Liver (tissue), 10 donors: ENCODE measurements at places on chromosomes 7 and 10. TPM values are rescaled to one million over a fixed set of nuclear protein-coding genes. Genes with fewer than 3 reads are reported as not detected.
A peak's percentile ranks its signal among the peaks of the same experiment; 100 is the strongest.

DNA sequence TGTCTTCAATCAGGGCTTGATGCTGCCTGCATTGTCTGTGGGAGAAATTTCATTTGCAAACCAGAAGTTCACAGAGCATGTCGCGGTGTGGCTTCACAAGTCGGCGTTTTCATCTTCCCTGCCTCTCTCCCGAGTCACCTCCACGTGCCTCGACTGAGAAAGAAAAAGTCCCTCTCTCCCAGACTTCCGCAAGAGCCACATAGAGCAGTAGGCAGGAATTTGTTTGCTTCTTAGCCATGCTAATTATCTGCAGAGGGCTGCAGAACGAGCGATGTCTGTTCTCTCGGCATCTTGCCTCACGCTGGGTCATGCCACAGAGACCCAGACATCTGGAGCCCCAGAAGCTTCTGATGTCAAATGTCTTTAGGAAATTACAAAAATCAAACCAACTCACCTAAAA is 272.2 kb downstream of the TCF7L2 start:
- H3K4me3 ChIP-seq, result no peak overlapping the region
- H3K36me3 ChIP-seq, result no peaks in the 10 kb centered on the region

GRCh38 chr7:12269100-12269895 is 58.2 kb downstream of the TMEM106B start:
- H3K4me1 ChIP-seq, result no peaks in the 10 kb centered on the region
- no peak for DNase-seq
- H3K4me3 ChIP-seq, result no peak overlapping the region
- no peaks in the 10 kb centered on the region for H3K36me3 ChIP-seq
- no peak overlapping the region for H3K27ac ChIP-seq
- H3K27me3 ChIP-seq, result no peaks in the 10 kb centered on the region

DNA sequence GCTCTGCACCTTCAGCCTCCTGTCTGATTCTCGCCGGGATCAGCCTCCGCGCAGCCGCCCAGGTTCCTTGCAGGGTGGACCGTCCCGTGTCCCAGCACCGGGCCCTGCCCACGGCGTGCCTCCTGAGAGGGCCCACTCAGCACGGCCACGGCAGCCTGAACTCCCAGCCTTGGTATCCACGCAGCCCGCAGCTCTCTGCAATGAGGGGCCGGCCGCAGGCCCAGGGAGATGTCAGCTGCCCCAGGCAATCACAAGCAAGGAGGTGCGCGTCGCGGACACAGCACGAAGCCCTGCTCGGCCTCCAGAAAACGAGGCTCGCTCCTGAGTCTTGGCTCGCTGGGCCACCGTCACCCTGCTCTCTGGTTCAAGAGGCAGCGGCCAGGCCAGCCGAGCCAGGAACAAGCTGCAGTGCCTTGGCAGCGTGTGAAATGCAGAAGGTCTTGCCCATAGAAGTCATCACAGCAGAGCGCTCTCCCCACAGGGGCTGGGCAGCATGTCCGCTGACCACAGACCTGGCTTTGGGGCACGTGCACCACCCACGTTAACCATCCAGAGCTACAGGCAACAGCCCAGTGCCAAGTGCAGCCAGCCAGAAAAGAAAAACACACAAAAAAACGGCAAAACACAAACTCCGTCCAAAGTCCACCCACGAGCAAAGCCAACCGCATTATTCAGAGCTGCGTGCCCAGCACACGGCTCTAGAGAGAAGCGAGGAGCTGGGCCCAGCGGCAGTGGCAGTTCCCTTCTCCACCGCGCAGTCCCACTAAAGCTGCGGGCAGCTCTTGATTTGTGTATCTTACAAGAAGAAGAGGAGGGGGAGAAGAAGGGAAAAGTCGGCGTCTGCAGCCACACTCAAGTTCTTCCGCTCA is 13.9 kb downstream of the GPER1 start:
- no peaks in the 10 kb centered on the region for H3K36me3 ChIP-seq
- H3K4me1 ChIP-seq, result peaks cover 35% of the 10 kb centered on the region
- no peak overlapping the region for H3K4me3 ChIP-seq
- no peaks in the 10 kb centered on the region for H3K27me3 ChIP-seq
- H3K27ac ChIP-seq, result peak overlapping the region; percentile 93
- no peak for DNase-seq

DNA sequence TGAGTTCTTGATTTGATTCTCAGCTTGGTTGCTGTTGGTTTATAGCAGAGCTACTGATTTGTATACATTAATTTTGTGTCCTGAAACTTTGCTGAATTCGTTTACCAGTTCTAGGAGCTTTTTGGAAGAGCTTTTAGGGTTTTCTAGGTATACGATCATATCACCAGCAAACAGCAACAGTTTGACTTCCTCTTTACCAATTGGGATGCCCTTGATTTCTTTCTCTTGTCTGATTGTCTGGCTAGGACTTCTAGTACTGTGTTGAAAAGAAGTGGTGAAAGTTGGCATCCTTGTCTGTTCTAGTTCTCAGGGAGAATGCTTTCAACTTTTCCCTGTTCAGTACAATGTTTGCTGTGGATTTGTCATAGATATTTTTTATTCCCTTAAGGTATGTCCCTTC is 86.2 kb downstream of the PLXDC2 start:
- no peak for DNase-seq
- no peaks in the 10 kb centered on the region for H3K36me3 ChIP-seq
- H3K27me3 ChIP-seq, result no peaks in the 10 kb centered on the region
- H3K4me3 ChIP-seq, result no peak overlapping the region

GRCh38 chr7:98222533-98223195 is 11.4 kb downstream of the BHLHA15 start:
- H3K27me3 ChIP-seq, result no peaks in the 10 kb centered on the region
- H3K4me1 ChIP-seq, result no peaks in the 10 kb centered on the region
- no peak overlapping the region for H3K27ac ChIP-seq
- H3K36me3 ChIP-seq, result peaks cover 2% of the 10 kb centered on the region

- H3K36me3 ChIP-seq, result no peaks in the 10 kb centered on the region
- H3K4me3 ChIP-seq, result no peak overlapping the region
- no peak overlapping the region for H3K27ac ChIP-seq
- no peaks in the 10 kb centered on the region for H3K4me1 ChIP-seq
- H3K27me3 ChIP-seq, result no peaks in the 10 kb centered on the region
Measured at GRCh38 chr10:78952030-78952429, 116.7 kb upstream of the ZMIZ1 start.

DNA sequence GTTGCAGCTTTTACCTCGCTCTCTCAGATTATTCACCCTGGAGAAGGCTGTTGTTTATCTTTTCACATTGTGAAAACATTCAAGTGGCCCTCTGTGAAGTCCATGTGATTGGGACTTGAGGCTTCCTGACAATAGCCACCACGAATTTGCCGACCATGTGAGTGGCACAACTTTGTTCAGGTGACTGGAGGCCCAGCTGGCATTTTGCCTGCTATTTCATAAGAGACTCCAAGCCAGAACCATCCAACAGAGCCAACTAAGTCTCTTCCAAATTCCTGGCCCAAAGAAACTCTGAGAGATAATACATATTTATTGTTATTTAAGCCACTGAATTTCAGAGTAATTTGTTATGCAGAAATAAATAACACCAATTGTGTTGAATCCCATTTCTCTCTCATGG is 38.2 kb upstream of the CCSER2 start:
- no peaks in the 10 kb centered on the region for H3K27me3 ChIP-seq
- H3K27ac ChIP-seq, result no peak overlapping the region
- no peak for DNase-seq
- no peaks in the 10 kb centered on the region for H3K4me1 ChIP-seq

DNA sequence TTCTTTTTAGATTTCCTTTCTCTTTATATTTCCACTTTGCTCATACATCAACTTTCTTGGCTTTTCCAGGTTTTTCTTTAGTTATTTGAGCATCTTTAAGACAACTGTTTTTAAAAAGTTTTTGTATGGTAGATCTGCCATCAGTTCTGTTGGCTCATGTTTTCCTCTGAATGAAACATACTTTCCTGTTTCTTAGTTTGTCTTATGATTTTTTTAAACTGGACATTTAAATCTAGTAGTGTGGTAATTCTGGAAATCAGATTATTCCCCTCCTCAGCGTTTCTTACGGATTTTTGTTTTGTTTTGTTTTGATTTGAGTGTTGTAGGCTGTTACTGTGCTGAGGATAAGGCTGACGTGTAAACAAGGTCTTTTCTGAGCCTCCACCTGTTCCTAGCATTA is 33.8 kb upstream of the ITGB8 start:
- H3K27me3 ChIP-seq, result no peaks in the 10 kb centered on the region
- H3K27ac ChIP-seq, result no peak overlapping the region
- H3K4me1 ChIP-seq, result no peaks in the 10 kb centered on the region
- no peak for DNase-seq
- no peak overlapping the region for H3K4me3 ChIP-seq

- no peak for DNase-seq
- H3K36me3 ChIP-seq, result no peaks in the 10 kb centered on the region
- H3K4me1 ChIP-seq, result peaks cover 3% of the 10 kb centered on the region
- no peaks in the 10 kb centered on the region for H3K27me3 ChIP-seq
- H3K4me3 ChIP-seq, result peak overlapping the region; percentile 86
Measured at GRCh38 chr7:87151729-87152111, 533 bp upstream of the DMTF1 start.

DNA sequence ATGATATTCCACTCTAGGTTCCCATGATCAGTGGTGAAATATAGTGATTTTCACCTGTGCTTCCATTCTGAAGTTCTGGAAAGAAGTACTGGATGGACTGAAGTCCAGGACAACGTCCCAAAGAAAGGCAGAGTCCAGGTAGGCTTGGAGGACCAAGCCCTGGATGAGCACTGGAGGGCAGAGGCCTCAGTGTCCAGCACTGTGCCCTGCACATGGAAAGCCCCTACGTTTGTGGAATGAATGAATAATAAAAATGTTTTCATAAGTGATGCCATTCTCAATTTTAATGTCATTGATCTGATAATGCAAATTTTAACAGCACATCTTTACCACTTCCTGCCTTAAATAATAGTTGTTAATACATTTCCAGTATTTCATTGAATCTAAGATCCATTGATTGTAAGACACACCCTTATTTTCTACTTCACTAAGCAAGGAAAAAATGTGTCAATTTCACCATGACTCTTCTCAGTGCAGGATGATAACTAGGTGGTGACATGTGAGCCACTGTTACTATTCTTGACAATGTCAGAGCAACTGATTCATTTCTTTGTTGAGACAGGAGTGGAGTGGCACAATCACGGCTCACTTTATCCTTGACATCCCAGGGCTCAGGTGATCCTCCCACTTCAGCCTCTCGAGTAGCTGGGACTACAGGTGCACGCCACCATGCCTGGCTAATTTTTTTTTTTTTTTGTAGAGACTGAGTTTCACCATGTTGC is 35.2 kb downstream of the ZNF783 start:
- H3K27me3 ChIP-seq, result no peaks in the 10 kb centered on the region
- DNase-seq, result no peak

GRCh38 chr7:127107601-127108007 is 145.1 kb downstream of the GRM8 start:
- no peaks in the 10 kb centered on the region for H3K36me3 ChIP-seq
- no peaks in the 10 kb centered on the region for H3K4me1 ChIP-seq
- DNase-seq, result peak; percentile 40
- H3K27ac ChIP-seq, result no peak overlapping the region

DNA sequence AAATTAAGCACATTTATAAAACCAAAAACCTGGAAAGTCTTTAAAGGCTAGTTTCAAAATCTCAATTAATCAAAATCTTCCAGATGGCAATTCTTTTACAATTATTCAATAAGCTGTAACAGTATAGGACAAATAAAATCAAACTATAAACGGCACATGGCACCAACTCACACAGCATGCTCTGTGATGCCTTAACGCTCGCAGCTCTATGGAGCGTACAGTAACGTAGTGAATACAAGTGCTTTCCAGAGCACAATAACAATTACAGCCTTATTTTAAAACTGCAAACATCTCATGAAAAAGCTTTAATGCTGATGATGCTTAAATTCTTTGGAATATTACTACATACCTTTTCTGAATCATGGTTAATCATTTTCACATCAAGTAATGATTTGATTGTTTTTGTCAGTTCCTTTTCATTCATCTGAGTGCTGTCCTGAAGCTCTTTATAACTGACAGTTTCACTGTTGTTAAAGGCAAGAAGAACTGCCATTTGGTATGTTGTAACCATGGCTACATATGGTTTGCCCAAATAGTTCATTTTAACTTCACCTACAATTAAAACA is 74.2 kb downstream of the CUL2 start:
- DNase-seq, result no peak
- H3K27me3 ChIP-seq, result no peaks in the 10 kb centered on the region
- peaks cover 25% of the 10 kb centered on the region for H3K36me3 ChIP-seq
- H3K27ac ChIP-seq, result no peak overlapping the region
- no peaks in the 10 kb centered on the region for H3K4me1 ChIP-seq

DNA sequence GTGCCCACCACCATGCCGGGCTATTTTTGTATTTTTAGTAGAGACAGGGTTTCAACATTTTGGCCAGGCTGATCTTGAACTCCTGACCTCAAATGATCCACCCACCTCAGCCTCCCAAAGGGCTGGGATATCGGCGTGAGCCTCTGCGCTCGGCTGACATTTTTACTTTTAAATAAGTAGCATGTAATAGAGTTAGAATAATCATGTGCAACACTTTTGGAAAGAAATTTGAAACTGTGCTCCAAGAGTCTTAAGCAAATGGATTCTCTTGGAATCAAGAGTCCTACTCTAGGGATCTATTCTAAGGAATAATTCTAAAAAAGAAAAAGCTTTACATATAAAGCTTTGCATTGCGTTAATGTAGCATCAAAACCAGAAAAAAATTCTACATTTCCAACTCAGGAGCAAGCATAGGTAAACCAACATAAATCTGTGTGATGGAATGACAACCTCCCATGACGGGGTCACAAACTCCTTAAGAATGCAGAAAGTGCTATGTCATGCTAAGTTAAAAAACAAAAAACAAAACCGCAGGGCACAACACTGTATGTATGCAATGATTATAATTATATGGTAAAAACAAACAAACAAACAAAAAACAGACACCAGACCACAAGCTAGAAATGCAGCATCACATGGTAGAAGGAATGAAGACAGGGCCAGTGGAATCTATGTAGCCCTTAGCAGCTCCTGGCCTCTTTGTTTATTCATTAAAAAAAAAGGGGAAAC is 98.7 kb downstream of the RNF216 start:
- DNase-seq, result no peak
- H3K27ac ChIP-seq, result no peak overlapping the region
- H3K27me3 ChIP-seq, result no peaks in the 10 kb centered on the region
- no peak overlapping the region for H3K4me3 ChIP-seq

GRCh38 chr10:58457761-58458616 is 54.7 kb upstream of the BICC1 start:
- H3K4me3 ChIP-seq, result no peak overlapping the region
- no peak for DNase-seq
- no peaks in the 10 kb centered on the region for H3K27me3 ChIP-seq
- no peaks in the 10 kb centered on the region for H3K4me1 ChIP-seq
- H3K36me3 ChIP-seq, result no peaks in the 10 kb centered on the region

- H3K27me3 ChIP-seq, result peaks cover 16% of the 10 kb centered on the region
- DNase-seq, result no peak
- H3K36me3 ChIP-seq, result no peaks in the 10 kb centered on the region
- no peaks in the 10 kb centered on the region for H3K4me1 ChIP-seq
- H3K4me3 ChIP-seq, result no peak overlapping the region
Measured at GRCh38 chr10:100858747-100859483, 53.8 kb upstream of the SLF2 start.

ABCA13 gene
- polyA plus RNA-seq, result 0.32 TPM

STEAP1B gene
- polyA plus RNA-seq, result not detected

CCDC3 gene
- polyA plus RNA-seq, result 2.2 TPM

PON1 gene
- polyA plus RNA-seq, result 1,101 TPM

BMPER gene
- 6.3 TPM for polyA plus RNA-seq

MCM10 gene
- polyA plus RNA-seq, result 0.32 TPM

C10orf67 gene
- 0.02 TPM for polyA plus RNA-seq

ARHGEF35 gene
- 2.5 TPM for polyA plus RNA-seq
